ENCODE measurements at places on chromosomes 6 and 20.

DNA sequence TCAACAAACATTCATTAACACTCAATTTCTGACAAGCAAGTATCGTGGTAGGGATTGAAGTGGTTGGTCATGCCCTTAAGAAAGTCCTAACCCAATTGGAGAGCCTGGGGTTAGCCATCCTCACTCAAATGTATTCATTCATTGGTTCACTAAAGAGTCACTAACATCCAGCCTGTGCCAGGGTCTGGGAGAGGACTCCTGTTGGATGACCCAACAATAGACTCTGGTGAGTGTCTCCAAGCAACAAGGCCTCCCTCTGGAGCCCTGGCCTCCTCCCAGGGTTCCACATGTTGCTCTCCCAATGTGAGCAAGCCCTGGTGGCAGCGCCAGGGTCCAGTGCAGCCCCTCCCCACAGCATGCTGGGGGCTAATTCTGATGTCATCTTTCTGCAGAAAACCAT lies at the start of gene BPIFA3:
Gene BPIFA3 (plus strand): TSS at position 301 of the 400 bp plus-strand sequence. CDS start 185 bp downstream, outside the sequence.
- no peak for DNase-seq

DNA sequence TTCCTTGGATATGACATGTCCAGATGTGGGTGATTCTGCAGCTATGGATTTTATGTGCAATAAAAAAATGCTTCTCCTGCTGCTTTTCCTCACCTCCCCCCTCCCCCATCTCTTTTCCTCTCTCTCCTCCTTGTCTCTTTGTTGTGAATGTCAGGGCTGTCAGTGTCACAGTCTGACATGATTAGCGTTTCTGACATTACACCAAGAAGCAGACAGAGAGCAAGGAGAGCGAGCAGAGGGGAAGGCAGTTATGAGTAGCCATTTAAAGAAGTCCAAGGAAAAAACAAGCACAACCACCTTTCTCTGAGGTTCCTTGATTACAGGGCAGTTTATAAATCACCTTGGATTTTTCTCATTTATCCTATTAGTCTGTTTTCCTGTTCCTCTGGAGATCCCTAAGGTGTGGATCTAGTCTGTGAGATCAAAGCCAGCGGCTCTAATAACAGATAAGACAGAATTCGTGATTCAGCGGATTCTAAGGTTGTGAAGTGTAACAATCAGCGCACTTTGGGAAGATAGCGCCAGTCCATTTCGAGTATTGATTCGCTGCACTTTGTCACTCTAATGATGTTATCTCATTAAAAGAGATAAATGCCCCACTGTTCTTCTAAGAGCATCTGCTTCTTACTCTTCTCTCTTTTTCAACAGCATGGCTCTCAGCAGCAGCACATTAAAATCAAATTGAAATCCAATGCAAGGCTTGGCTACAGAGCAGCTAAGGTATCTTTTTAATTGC lies 101.4 kb downstream of the BACH2 start:
- DNase-seq, result no peak

DNA sequence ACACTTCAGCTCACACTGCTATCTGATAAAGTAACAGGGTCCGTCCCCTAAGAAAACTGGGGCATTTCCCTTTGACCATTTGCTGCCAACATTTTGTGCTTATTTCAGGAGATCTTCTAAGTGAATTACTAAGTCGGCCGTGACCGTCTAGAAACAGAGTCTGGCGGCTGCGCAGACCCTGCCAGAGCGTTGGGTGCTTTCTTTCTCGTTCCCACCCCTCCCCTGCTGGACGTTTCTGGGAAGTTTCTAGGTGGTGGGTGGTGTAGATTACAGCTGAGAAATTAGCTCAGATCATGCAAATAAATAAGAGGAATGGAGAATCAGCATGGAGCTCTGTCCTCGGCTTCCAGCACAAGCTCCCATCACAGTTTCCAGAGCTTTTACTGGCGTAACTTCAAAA lies 128.1 kb downstream of the MYLK4 start:
- DNase-seq, result no peak

DNA sequence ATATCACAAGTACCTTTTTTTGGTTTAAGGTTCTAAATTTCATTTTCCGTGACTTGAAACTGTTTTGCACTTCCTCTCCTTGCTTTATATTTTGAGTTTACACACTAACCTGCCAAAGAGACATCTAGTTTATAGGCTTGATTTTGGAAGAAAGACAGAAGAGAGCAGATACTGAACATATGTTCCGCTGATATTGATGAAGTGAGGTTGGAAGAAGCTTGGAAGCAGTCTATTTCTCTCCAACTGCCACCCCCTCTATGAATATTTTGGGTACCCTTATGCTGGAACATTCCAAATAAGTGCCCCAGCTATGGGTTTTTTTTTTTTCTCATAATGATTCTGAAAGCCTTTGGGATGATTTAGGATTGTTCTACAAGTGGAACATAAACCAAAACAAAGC lies 150.6 kb downstream of the LAMA2 start:
- no peak for DNase-seq

DNA sequence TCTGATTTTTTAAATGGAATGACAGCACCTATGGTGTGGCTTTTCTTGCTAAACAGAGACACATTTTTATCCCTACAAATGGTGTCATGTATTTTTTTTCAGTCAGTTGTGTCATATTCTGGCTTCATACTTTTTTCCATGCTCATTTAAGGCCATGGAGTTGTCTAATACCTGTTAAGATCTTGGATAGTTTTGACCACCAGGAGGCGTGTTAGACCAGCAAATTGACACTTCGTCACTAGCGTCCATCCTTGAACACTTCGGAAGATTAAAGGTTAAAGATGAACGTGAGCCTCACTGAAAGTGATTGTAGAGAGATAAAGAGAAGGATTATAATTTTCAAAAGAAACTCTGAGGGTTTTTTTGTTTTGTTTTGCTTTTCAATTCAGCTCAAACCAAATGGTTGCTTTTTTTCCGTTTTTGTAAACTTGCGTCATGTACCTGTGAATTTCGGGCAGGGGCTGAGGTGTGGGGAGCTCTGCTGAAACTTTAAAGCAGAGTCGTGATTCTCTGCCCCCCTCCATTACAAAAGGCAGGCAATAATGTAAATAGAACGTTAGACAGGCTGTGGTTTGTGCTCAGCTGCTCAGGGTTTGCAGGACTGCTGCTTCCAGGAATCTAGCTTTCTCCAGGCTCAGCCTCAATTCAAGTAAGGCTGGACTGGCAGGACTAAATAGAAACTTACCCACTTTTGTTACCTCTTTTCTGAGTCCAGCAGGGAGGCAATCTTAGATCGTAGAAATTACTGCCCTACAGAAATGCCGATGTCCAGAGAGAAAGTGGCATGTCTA lies 245.1 kb downstream of the FOXA2 start:
- DNase-seq, result no peak

- DNase-seq, result no peak
These were observed 27.5 kb upstream of the ADGRF4 start for GRCh38 chr6:47670851-47671250.

DNA sequence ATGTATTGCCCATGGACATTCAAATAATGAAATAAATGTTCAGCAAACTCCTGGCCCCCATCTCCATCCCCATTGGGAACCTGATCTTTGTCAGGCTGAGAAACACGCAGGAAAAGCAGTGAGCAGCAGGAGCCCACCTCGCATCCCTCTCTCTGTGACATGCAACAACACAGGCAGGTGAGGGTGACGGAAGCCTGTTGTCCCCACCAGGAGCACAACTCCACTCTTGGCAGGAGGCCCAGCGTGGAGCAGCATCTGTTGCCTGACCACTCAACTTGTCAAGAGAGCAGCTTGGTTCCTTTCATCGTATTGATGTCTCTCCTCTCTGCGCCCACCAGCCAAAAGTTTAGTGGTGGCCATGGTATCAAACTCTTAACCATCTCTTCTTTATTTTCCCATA lies 586.9 kb upstream of the ARID1B start:
- no peak for DNase-seq

DNA sequence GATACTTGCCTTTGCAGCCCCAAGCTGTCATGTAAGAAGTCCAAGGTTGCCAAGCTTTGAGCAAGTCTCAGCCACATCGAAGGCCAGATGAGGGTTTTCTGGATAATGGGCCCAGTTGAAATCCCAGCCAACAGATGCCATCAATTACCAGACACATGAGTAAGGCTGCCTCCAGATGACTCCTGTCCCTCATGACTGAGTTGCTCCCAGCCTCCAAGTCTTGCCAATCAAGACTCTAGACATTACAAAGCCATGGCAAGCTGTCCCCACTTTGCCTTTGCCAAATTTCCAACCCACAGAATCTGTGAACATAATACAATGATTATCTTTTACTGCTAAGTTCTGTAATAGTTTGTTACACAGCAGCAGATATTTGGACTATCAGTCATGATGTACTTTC lies 76.8 kb upstream of the ARMC2 start:
- no peak for DNase-seq

GRCh38 chr6:81797591-81797990 lies 45.1 kb upstream of the TENT5A start:
- no peak for DNase-seq

- no peak for DNase-seq
These were observed 90.2 kb upstream of the RIPOR2 start for GRCh38 chr6:25025919-25026301.

DNA sequence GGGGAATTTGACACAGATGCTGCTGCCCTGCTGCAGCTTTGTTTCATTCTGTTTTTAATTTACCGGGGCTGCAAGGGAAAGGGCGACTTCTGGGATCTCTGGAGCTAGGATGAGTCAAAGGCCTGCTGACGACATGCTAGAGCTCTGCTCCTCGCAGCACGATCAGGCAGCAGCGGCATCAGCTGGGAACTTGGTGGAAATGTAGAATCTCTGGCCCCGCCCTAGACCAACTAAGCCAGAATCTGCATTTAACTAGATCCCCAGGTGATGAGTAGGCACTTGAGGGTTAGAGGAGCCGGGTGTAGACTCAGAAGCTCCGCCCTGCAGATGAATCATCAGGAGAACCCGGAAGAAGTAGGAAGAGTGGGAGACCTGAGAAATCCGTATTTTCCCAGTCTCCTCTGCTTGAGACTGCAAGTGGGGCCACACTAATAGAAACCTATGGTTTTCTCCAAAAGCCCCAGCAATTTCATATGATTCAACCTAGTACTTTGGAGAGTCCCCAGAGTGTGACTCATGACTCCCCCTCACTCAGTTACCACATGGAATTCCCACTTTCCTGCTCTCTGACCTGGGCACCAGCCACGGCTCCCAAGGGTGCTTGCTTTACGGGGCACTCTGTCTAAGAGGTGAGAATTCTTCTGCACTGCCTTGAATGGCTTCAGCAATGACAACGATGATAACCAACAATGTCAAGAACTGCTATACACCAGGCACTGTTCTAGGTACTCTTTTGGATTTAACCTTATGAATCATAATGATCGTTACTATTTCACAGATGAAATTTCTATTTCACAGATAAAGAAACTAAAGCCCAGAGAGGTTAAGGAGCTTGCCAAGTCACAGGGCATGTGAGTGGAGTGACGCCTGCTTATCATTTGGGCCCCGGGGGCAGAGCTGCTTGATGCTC lies 18.1 kb downstream of the TUBB2B start:
- no peak for DNase-seq

- no peak for DNase-seq
These were observed 21.2 kb downstream of the CLVS2 start for GRCh38 chr6:123017104-123017682.

DNA sequence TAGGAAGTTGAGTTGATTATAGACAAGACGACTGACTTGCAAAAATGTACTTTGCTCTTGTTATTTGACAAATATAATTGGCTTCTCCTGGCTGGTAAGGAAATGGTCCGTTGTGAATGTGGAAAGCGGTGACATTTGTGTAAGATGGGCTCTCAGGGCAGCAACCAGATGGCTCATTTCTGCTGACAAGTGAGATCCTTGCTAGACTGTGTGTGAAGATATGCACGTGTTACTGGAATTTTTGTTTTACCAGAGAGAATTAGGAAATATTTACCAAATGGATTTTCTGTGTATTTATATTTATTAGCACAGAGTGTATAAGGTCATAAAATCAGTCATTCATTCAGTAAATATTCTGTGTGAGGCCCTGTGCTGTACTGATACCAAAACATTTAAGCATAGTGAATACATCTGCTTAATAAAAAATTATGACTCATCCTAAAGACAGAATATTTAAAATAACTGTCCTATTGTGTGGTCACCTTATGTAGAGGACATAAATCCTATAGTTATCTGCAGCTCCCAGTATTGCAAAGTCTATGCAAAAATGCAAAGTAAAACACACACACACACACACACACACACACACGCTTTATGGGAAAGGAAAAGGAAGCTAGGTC lies 109.9 kb upstream of the ASF1A start:
- no peak for DNase-seq

- DNase-seq, result no peak
These were observed 65.8 kb upstream of the CD93 start for GRCh38 chr20:23151885-23152284.

DNA sequence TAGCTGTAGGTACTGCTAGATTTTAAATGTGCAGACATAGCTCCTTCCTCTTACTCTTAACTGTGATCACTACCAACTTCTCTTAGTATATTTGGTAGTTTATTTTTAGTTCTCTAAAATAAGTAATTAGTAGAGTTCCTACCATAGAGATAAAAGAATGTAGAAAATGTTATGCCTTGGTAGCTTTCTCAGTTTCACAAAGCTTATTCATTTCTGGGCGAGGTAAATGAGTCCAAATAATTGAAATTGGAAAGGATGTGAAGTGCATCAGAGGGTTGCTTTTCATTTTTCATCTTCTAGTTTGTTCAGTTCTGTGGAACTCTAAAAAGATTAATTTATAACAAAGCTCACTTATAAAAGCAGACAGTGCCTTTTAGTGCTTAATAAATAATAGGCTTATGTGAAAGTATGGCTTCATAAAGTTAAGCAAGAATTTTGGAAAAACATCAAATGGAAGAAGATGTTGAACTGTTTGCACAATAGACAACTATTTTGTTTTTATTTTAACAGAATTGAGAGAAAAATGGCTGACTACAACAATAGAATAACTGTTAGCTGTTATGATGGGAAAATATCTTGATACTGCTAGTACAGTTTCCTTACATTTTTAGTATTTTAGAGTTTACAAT lies 303.7 kb downstream of the UTRN start:
- no peak for DNase-seq

GRCh38 chr6:122066200-122066599 lies 333.3 kb upstream of the HSF2 start:
- no peak for DNase-seq

- DNase-seq, result no peak
These were observed 217.1 kb upstream of the THEMIS start for GRCh38 chr6:128117916-128118315.

DNA sequence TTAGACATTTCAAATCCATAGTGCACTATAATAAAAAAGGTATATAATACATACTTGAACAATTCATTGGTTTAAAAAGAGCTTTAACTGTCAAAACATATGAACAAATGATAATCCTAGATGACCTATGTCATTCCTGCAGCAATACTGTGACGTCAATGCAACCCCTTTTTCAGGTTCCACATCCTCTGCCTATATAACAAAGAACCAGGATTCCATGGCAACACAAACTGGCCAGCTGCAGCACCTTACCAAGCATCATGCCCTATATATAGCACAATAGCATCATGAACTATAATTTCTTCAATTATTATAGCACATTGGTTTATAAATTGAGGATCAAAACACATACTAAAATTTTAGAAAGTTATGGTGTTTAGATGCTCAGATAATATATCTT lies 578 bp upstream of the PTCHD4 start:
- DNase-seq, result no peak

Data from stimulated activated CD4-positive, alpha-beta T cell treated with anti-CD3 and anti-CD28 coated beads, Interleukin-15, amount 100 ng/mL, for 1 hour (primary cell).